ENCODE measurements at places on chromosomes 6 and 20. TPM values are rescaled to one million over a fixed set of nuclear protein-coding genes. Genes with fewer than 3 reads are reported as not detected.

GRCh38 chr20:22890594-22891300 lies 144.4 kb upstream of the SSTR4 start:
- H3K4me3 ChIP-seq: no peak overlapping the region
- no peaks in the 10 kb centered on the region for H3K4me1 ChIP-seq
- H3K27ac ChIP-seq: no peak overlapping the region

GRCh38 chr6:98639089-98639635 lies 195.2 kb upstream of the POU3F2 start:
- H3K36me3 ChIP-seq: no peaks in the 10 kb centered on the region
- H3K27ac ChIP-seq: no peak overlapping the region
- no peaks in the 10 kb centered on the region for H3K27me3 ChIP-seq
- no peak for DNase-seq

DNA sequence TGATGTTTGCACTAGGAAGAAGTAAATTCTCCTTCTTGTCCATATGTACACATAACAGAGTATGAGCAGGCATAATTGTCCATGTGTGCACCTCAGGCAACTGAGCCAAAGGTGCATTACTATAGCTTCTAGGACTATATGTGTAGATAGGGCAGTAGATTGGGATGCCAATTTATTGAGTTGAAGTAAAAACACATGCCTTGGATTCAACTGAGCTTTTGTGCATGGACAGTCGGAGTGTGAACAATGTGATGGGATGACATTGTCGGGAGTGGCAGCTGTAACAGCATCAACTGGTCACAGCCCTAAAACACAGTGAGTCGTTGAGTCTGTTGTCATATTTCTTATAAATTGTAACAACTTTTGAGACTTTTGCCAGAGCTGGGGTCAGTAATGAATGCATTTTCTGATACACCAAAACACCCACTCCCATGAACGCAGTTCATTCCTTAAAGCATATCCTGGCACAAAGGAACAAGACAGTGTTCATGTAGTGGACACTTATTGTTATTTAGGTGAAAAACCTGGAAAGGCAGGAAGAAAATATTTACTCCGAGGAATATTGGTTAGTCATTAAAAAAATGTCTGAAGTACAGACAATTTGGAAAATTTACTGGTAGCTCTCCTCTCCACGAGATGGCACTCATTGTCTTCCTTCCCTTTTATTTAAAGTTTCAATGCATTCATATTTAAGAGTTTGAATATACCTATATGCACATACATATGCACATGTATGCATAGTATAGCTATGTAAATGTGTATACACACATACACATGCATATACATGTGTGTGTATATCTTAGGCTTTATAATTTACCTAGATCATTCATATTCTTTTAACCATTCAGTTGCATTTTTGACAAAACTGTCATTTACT lies 302.0 kb upstream of the STXBP5 start:
- no peak for DNase-seq
- H3K4me3 ChIP-seq: no peak overlapping the region
- H3K27me3 ChIP-seq: no peaks in the 10 kb centered on the region
- H3K36me3 ChIP-seq: no peaks in the 10 kb centered on the region

Gene ELOVL2
- polyA plus RNA-seq: not detected

DNA sequence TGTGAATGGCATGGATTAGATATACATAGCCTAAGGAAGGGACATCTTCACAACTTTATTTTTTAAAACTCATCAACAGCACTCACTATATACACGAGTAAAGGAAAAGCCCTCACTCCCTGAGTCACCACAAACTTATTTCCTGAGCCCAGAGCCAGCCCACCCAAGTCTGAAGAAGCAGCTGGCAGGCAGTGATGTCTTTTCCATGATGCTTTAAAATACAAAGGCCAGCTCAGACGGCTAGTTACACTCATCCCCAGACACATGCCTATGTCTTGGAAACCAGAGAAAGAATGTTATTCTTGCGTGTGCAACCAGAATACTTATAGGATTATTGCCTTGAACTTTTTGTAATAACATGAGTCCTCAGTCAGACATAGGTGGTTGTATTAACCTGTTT lies 114.4 kb downstream of the ADGRG6 start:
- no peak overlapping the region for H3K27ac ChIP-seq
- no peaks in the 10 kb centered on the region for H3K27me3 ChIP-seq
- H3K4me1 ChIP-seq: no peaks in the 10 kb centered on the region
- no peak for DNase-seq
- H3K4me3 ChIP-seq: no peak overlapping the region
- no peaks in the 10 kb centered on the region for H3K36me3 ChIP-seq

GRCh38 chr20:17418737-17419136 lies 112.4 kb downstream of the BFSP1 start:
- no peaks in the 10 kb centered on the region for H3K36me3 ChIP-seq
- no peaks in the 10 kb centered on the region for H3K4me1 ChIP-seq
- no peaks in the 10 kb centered on the region for H3K27me3 ChIP-seq
- H3K27ac ChIP-seq: no peak overlapping the region

GRCh38 chr6:11804135-11804534 lies 25.5 kb upstream of the ADTRP start:
- H3K27me3 ChIP-seq: no peaks in the 10 kb centered on the region
- peaks cover 4% of the 10 kb centered on the region for H3K4me1 ChIP-seq
- no peaks in the 10 kb centered on the region for H3K36me3 ChIP-seq

Gene TULP1
- polyA plus RNA-seq: 0.05 TPM

Gene C6orf120
- polyA plus RNA-seq: 28.5 TPM

DNA sequence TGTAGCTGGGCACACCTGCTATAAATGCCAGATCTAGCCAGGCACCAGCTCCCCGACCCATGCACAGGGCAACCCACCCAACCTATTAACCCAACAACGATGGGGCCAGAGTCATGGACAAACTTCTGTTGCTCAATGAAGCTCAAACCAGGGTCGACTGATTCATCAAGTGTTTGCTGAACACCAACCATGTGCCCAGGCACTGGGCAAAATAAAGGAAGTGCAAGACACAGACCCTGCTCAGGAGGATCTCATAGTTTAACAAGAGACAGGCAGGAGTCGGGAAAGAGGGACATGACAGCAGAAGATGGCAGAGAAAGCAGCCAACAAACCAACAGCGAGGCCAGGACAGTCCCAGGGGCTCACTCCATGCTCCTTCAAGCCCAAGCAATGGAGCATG lies 18.8 kb downstream of the KCNK5 start:
- DNase-seq: peak; percentile 71
- no peaks in the 10 kb centered on the region for H3K36me3 ChIP-seq
- H3K27me3 ChIP-seq: no peaks in the 10 kb centered on the region

DNA sequence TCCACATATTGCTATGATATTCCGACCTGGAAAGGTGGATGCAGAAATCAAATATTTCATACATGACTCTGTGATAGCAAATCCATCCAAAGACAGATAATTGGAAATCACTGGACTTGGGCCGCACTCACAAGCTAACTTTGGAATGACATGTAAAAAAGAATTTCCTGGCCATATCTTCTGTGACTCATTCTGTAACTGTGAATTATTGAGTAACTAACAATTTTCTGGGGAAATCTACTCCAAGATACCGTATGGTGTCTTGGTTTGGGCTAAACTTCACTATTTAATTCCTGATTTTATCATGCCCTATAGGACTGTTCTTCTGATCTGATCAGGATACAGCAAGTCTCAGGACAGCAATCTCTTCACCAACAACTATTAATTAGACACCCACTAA lies 92.7 kb upstream of the LY86 start:
- peak; percentile 51 for DNase-seq
- no peak overlapping the region for H3K27ac ChIP-seq
- H3K36me3 ChIP-seq: no peaks in the 10 kb centered on the region
- no peak overlapping the region for H3K4me3 ChIP-seq

DNA sequence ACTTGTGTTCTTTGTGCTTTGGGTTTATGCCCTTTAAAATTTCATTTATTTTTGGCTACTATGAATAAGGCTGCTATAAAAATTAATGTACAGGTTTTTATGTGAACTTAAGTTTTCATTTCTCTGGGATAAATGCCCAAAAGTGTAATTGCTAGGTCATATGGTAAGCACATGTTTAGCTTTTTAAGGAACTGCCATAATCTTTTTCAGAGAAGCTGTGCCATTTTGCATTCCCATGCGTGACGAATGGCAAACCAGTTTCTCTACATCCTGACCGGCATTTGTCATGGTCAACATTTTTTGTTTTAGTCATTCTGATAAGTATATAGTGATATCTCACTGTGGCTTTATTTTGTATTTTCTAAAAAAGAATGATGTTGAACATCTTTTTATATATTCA lies 236.0 kb upstream of the SGK1 start:
- no peak overlapping the region for H3K4me3 ChIP-seq
- no peak overlapping the region for H3K27ac ChIP-seq
- no peaks in the 10 kb centered on the region for H3K36me3 ChIP-seq
- no peaks in the 10 kb centered on the region for H3K27me3 ChIP-seq

GRCh38 chr6:145031001-145031400 lies 704.3 kb downstream of the EPM2A start:
- H3K36me3 ChIP-seq: no peaks in the 10 kb centered on the region
- H3K4me1 ChIP-seq: no peaks in the 10 kb centered on the region
- no peaks in the 10 kb centered on the region for H3K27me3 ChIP-seq
- H3K4me3 ChIP-seq: no peak overlapping the region
- DNase-seq: no peak

DNA sequence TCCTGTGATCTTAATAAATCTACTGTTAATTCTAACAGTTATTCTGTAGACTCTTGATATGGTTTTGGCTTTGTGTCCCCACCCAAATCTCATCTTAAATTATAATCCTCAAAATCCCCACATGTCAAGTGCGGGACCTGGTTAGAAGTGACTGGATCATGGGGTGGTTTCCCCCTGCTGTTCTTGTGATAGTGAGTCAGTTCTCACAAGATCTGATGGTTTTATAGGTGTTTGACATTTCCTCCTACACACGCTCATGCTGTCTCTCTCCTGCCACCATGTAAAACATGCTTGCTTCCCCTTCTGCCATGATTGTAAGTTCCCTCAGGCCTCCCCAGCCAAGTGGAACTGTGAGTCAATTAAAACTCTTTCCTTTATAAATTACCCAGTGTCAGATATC lies 10.5 kb upstream of the EPB41L2 start:
- H3K4me3 ChIP-seq: no peak overlapping the region
- H3K27ac ChIP-seq: no peak overlapping the region
- H3K4me1 ChIP-seq: no peaks in the 10 kb centered on the region
- DNase-seq: no peak
- H3K36me3 ChIP-seq: no peaks in the 10 kb centered on the region

Gene TFAP2A
- not detected for polyA plus RNA-seq

- no peaks in the 10 kb centered on the region for H3K36me3 ChIP-seq
- peak overlapping the region; percentile 99 for H3K27ac ChIP-seq
- peaks cover 41% of the 10 kb centered on the region for H3K4me1 ChIP-seq
Measured at GRCh38 chr20:297925-298775, 780 bp downstream of the ZCCHC3 start.

Gene ABCC10
- polyA plus RNA-seq: 7.6 TPM

GRCh38 chr20:49006446-49006980 lies 39.6 kb upstream of the CSE1L start:
- H3K27ac ChIP-seq: no peak overlapping the region
- peaks cover 72% of the 10 kb centered on the region for H3K36me3 ChIP-seq
- no peaks in the 10 kb centered on the region for H3K4me1 ChIP-seq
- no peak overlapping the region for H3K4me3 ChIP-seq
- no peaks in the 10 kb centered on the region for H3K27me3 ChIP-seq

DNA sequence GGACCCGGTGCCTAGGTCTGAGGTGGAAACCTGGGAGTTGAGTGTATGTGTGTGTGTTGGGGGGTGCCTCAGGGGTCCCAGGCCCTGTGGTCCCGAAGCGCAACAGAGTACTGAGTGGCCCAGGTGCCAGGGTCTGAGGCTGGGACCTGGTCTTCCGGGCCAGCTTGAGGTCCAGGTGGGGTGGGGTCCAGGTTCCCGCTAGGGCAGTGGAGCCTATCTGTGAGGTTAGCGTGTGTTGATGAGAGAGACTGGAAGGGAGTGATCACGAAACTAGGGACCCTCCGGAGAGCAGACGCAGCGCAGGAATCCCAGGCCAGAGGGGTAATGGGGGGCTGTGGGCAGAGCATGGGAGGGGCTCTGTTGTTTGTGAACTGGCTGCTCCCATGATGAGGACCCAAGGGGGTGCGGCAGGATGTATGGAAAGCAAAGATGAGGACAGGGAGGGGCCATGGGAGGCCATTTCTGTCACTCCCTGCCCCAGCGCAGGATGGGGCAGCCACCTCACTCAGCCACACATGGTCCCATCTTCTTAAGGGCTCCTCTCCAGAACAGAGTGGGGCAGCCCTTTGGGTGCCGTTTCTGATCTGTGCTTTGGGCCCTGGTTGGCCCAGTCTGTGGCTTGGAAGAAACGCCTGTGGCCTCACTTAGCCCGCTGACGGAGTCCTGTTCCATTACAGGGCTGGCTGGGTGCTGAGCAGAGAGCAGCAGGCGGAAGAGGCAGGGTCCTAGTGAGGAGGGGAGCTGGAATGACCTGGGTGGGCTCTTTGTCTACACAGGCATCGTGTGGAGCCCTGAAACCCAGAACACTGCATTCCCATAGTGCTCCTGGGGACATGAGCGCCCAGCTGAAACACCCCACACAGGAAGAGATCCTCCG lies 872 bp downstream of the HSPA12B start:
- H3K27ac ChIP-seq: no peak overlapping the region
- no peak for DNase-seq
- H3K4me3 ChIP-seq: no peak overlapping the region
- H3K4me1 ChIP-seq: no peaks in the 10 kb centered on the region
- no peaks in the 10 kb centered on the region for H3K36me3 ChIP-seq

DNA sequence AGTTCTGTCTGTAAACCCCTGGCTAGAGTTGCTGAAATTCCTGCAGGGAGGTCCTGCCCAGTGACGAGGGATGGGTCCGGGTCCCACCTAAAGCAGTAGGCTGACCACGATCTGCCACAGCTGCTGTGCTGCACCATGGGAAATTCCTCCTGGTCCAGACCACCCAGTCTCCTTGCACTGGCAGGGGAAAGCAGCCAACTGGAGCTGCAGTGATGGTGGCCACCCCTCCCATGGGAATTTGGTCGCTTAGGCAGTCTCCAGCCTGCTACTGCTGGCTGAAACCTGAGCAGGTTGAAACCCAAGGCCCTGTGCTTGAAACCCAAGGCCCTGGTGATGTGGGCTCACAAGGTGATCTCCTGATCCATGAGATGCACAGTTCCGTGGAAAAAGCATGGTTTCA lies 23.9 kb upstream of the MOXD1 start:
- H3K27me3 ChIP-seq: no peaks in the 10 kb centered on the region
- H3K4me1 ChIP-seq: no peaks in the 10 kb centered on the region
- no peak overlapping the region for H3K27ac ChIP-seq
- no peak overlapping the region for H3K4me3 ChIP-seq
- DNase-seq: no peak
- no peaks in the 10 kb centered on the region for H3K36me3 ChIP-seq
